ENCODE measurements at places on chromosomes 4 and X.
A peak's percentile ranks its signal among the peaks of the same experiment; 100 is the strongest.

DNA sequence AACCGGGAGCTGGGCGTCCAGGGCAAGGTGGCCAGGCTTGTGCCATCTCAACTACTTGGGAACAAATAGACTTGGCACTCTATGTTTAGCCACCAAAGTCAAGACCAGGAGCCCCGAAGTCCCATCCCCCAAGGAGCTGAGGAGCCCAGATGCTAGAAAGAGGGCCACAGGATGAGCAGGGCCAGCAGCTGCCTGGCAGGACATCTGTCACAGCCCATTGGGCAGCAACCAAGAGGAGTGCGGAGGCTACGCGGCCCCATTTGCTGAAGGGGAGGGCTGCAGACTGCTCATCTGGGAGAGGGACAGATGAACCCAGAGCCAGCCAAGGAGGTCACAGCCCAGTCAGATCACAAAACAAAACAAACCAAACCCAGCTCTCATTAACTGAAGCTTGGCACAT lies 22.9 kb upstream of the SOWAHD start:
- DNase-seq: no peak

DNA sequence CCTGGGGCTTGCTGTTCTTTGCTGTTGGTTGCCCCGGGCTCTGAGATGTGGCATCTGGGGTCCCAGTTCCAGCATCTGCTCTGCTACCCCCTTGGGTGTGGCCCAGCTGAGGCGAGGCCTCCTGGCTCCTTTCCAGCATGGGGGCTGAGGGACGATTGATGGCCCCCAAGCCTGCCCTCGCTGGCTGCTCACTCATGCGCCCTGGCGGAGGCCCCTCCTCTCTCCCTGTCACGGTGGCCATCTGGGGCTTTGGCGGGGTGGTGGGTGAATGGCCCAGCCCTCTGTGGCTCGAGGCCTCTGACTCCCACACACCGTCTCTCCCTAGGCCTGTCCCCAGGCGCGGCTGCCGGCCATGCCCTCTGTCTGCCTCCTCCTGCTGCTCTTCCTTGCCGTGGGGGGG lies 1.8 kb downstream of the PLXNA3 start:
- no peak for DNase-seq

DNA sequence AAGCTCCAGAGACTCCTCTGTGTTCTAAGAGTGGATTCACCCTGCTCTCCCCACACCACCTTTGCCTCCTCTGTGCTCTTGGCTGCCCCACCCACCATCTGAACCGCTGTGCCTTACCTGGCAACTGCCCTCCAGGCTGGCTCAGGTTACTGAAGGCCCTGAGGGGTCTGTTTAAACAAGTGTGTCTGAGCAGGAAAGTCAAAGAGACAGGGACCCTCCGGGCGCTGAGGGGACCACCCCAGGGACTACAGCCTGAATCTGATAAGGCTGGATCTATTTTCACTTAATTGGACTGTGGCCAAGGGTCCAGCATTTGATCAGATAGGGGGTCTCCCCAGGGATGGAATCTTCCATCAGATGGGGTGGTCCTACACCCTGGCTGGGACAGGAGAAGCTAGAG lies 10.4 kb upstream of the MSX1 start:
- DNase-seq: no peak

DNA sequence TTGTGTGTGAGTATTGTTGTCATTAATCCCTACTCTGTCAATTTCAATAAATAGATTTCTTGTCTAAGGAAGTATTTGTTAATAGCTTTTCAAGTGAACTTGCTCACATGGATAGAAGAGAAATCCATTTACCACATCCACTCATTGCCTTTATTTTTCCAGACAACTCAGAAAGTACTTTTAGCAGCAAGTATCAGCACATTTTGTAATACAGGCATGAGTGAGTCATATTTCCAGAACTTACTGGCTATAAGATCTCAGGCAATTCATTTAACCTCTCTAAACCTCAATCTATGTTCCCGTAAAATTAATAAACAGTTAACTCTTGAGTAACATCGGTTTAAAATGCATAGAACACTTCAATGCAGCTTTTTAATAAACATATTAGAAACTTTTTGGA lies 317.9 kb upstream of the PCDH7 start:
- DNase-seq: peak; percentile 30

GRCh38 chr4:8589336-8589735 lies 3.2 kb upstream of the CPZ start:
- DNase-seq: no peak

- DNase-seq: no peak
Observed at GRCh38 chr4:139847602-139848001, 182.0 kb downstream of the MGST2 start.

- no peak for DNase-seq
Observed at GRCh38 chrX:137313627-137314026, 252.3 kb upstream of the ZIC3 start.

GRCh38 chr4:15990570-15991285 lies 27.8 kb upstream of the FGFBP2 start:
- DNase-seq: no peak

- no peak for DNase-seq
Observed at GRCh38 chrX:41475191-41475590, 28.0 kb downstream of the NYX start.

GRCh38 chr4:158333820-158334219 lies 123.5 kb downstream of the TMEM144 start:
- no peak for DNase-seq

DNA sequence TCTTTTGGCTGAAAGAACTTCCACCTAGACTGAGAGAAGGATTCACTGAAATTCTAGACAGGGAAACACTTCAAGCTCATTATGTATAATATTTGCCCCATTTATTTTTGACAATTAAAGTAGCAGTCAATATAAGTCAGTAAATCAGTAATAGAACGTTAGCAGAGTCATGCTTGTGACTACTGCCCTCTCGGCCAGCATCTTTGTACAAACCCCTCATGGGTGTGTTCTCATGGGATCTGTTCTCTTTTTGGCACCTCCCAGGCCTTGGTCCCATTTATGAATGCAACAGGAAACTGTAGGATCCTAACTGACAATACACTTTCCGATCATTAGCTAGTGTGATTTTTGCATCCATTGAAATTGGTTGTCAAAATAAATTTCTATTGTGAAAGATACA lies 2.9 kb downstream of the MSL3 start:
- no peak for DNase-seq

- peak; percentile 65 for DNase-seq
Observed at GRCh38 chrX:78710171-78710570, 37.3 kb upstream of the LPAR4 start.

GRCh38 chr4:22552812-22553211 lies 36.9 kb upstream of the ADGRA3 start:
- DNase-seq: no peak

- DNase-seq: no peak
Observed at GRCh38 chrX:11423949-11424348, 130.7 kb downstream of the AMELX start.

GRCh38 chr4:18022572-18023050 lies 1.1 kb upstream of the LCORL start:
- DNase-seq: no peak

- DNase-seq: no peak
Observed at GRCh38 chr4:22999419-22999818, 306.7 kb downstream of the GBA3 start.

- no peak for DNase-seq
Observed at GRCh38 chr4:1290165-1290977, 680 bp downstream of the MAEA start.

DNA sequence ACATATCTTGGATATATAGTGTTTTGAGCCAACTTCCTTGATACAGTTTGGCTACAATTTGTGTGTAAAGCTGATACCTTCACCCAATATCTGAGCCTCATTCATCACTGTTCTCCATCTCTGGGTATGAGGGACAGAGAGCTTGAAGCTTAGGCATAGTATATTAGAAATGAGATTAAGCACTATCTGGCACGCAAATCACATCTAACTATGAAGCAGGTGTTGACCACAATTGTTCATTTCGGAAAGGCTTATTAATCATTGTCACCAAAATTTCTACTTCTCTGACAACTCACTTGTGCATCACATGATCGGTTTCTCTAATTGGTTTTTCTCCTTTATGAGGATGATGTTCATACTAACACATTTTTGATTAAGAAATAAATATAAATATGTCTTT lies 2.1 kb upstream of the POF1B start:
- no peak for DNase-seq

DNA sequence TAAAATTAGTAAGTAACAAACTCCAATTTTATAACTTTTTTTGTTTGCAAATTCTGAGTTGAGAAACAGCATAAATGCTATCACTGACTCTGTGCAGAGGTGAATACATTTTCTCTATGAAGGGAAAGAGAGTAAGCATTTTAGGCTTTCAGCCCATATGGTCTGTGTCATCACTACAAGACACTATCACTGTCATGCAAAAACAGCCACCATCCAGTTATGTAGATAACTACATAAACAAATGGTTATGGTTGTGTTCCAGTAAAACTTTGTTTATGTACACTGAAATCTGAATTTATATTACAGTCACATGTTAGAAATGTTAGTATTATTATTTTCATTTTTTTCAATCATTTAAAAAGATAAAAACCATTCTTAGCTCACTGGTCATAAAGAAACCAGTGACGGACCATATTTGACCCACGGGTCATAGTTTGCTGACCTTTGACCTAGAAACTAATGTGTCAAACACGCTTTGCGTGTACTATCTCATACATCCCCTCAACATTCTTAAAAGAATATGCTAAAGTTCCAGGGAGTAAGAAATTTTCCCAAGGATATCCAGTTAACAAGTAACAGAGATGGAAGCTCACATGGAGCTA lies 29.1 kb downstream of the RASGEF1B start:
- no peak for DNase-seq

- DNase-seq: peak; percentile 42
Observed at GRCh38 chr4:146073517-146073916, 102.0 kb upstream of the LSM6 start.

- peak; percentile 69 for DNase-seq
Observed at GRCh38 chr4:22515888-22516541, at the start of gene ADGRA3. TSS of gene ADGRA3 (minus strand) at chr4:22516066. CDS start at chr4:22515784, 282 bp downstream.

- no peak for DNase-seq
Observed at GRCh38 chrX:10811111-10811510, 190.7 kb upstream of the MID1 start.

DNA sequence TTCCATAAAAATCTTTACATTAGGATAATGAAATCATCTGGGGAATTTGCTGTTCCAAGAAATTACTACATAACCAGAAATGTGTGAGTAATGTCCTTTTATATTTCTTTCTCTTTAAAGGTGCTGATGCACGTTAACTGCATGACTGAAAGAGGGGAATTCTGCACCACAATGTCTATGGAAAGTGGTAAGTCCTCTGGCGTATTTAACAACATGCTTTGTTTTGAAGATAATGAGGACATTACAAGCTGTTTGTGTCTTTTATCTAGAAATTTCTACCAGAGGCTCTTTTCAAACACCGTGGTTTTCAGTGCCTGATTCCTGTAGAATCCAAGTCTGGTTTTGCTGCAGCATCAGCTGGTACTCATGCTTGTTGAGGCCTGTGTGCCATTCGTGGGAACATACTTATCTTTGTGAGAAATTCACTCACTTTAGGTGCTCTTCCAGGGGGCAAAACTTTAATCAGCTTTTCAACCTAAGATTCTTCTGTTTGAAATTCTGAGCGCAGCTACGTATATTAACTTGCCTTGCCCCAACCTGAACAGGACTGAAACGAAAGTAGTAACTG lies 257.2 kb downstream of the PDHA2 start:
- no peak for DNase-seq

GRCh38 chrX:48933757-48934156 lies 14.9 kb upstream of the PIM2 start:
- DNase-seq: no peak

- no peak for DNase-seq
Observed at GRCh38 chr4:81509191-81509590, 37.5 kb upstream of the RASGEF1B start.

DNA sequence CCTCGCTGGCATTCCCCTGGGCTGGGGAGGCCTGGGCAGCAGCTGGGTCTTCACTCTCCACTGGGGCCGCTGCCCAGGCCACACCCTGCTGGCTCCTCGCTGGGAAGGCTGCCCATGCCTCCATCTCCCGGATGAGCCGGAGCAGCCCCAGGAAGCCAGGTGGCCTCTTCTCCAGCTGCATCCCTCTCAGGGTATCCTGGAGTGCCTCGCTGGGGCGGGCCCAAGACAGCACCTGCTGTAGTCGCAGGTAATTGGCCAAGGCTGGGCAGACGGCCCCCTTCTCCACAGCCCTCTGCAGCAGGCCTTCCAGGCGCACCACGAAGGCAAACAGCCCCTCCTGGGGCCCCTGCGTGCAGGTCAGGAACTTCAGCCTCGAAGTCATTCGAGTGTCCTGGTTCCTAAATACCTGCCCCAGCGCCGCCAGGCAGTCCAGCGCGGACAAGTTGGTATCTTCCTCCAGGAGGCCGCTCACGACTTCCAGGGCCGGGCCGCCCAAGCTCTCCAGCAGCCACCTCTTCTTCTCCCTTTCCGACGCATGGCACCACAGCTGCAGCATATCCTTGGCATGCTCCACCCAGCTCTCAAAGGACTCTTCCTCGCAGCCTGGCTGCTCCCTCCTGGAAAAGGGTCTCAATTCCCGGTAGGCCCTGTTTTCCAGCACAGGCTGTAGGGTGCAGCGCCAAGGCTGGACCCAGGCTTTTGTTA lies 3.7 kb downstream of the PNMA6E start:
- no peak for DNase-seq

DNA sequence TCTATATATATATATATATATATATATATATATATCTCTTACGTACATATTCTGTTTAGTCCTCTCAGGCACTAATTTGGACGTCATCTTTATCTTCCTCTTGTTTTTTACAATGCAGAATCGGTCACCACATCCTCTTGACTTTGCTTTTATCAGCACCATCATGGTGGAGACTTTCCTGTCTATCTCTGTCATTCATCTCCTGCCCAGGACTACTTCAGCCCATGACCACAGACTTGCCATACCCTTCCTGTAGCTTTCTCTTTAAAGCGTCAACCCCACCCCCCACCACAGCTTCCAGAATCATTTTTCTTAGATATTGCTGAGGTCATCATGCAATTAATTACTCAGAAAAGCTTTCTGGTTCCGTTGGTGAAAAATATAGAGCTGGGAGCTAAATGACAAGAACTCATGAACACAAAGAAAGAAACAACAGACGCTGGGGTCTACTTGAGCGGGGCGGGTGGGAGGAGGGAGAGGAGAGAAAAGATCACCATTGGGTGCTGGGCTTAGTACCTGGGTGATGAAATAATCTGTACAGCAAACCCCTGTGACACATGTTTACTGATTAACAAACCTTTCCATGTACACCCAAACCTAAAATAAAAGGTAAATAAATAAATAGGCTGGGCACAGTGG lies 30.5 kb upstream of the PRKX start:
- DNase-seq: no peak

DNA sequence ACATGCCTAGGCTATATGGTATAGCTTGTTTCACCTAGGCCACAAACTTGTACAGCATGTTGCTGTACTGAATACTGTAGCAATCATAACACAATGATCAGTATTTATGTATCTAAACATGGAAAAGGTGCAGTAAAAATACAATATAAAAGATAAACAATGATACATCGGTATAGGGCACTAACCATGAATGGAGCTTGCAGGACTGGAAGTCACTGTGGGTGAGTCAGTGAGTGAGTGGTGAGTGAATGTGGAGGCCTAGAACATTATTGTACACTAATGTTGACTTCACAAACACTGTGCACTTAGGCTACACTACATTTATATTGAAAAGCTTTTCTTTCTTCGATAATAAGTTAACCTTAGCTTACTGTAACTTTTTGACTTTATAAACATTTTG lies 45.6 kb upstream of the ANK2 start:
- DNase-seq: no peak

Measured in fibroblast of upper back skin (primary cell).